Stimulated activated CD8-positive, alpha-beta memory T cell treated with anti-CD3 and anti-CD28 coated beads, Interleukin-4, amount 100 ng/mL, for 1 hour (primary cell): ENCODE measurements at places on chromosomes 1 and 21.

- DNase-seq: no peak
These were observed 47.3 kb downstream of the EIF2B3 start for GRCh38 chr1:44939061-44939460.

DNA sequence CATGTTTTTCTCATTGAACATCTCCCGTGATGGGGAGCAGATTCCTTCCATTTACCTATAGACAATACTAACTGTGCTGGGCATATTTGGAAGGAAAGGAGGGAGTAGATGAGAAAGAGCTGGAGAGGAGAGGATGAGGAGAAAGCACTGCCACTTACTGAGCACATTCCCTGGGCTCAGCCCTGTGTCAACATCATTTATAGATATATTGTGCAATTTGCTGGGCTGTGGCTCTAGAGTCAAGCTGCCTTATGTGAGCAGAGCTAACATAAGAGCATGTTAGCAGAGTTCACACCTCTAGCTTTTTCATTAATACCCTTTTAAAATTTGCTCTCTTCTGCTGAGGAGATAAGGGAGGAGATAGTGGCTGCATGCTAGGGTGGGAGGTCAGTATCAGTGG is 22.3 kb upstream of the CD53 start:
- no peak for DNase-seq

DNA sequence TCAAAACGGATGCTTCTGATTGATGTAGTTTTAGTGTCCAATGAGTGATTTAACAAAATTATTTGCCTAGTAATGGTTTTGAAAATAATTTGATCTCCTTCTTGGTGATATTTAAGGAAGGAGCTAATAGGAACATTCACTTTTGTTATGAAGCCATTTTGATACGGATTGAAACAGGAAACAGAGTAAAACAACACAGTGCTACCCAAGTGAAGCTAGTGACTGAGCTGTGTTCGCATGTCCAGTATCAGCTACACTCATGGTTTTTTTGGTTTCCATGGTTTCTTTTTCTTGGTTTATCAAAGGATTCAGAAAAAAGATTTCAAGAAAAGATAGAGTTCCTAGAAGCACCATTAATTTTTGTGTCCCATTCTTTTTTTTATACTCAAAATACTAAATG is 40.1 kb upstream of the PLEKHO1 start:
- DNase-seq: no peak

DNA sequence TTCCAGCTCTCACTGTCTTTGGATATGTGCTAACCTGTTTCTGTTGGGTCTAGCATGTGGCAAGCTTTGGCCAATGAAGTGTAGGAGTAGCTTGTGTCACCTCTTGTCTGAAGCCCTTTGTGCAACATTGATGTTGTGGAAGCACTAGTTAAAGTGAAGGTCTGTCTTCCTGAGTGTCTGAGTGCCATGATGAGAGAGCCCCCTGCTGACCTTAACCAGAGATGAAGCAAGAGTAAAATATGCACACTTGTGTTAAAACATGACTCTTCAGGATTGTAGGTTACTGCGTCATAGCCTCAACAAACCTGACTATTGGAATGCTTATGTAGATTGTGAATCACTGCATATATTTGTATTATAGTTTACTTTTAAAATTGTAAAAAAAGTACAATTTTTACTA is 103.7 kb downstream of the NCAM2 start:
- no peak for DNase-seq

DNA sequence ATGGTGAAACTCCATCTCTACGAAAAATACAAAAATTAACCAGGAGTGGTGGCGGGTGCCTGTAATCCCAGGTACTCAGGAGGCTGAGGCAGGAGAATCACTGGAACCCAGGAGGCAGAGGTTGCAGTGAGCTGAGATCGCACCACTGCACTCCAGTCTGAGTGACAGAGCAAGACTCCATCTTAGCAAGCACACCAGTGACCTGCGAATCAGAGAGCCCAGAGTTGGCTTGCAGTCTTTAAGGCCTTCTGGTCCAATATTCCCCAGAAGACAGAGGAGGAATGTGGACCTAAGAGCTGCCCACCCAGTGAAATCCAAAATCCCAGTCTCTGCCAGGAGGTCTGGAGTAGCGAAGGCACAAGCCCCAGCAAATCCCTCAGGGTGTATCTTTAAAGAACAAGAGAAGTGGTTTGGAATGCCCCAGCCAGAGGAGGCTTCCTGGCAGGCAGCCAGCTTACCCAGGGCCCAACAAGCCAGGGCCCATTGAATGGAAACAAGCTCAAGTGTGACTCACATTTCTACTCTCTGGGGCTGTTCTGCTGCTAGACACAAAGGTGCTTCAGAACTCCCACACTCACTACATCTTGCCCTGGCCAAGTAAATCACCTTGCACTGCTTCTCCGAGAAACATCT is 23.9 kb downstream of the GPR161 start:
- no peak for DNase-seq

DNA sequence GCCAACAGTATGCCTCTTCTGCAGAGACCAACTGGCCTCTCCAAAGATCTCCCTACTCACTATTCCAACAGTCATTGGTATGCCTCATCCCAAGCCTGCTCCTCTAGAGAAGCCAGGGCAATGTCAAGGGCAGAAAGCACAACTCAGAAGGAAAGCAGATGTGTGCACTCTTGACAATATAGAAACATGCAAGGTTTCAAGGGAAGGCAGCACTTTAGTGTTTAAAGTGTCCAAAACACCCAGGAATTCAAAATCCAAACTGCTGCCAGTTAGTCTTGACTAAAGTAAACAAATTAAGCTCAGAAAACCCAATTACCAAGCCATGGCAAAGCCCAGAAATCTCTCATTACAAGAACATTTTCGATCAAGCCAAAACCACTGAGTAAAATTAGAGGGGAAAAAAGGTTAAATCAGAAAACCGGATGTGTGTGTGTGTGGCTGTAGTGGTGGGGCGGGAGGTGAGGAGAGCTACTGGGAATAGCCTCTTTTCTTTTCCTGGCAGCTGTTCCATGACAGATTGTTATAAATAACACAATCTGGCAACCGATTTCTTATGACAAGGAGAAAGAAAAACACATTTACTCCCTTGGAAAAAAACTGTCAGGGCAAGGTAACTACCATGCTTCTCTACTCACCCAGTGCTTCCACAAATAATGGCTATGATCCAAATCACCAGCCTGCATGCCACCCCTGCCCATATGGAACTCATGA is 39.2 kb downstream of the EIF2B3 start:
- no peak for DNase-seq

DNA sequence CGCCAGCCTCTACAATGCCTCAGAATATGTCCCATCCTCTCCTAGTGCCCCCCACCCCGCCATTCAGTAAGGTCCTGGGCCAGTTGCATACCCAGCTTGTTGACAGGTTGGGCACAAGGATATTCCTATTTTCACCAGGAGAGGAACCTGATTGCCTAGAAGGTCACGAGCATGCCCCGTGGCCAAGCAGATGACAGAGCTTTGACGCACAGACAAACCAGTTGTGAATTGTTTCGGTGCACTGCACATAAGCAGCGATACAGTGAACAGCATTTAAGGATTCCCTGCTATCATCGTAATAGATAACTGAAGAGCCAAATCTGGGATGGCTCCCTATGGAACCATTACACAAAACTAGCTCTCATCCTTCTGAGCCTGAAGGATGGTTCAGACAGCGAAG is 3.4 kb downstream of the LELP1 start:
- DNase-seq: no peak

DNA sequence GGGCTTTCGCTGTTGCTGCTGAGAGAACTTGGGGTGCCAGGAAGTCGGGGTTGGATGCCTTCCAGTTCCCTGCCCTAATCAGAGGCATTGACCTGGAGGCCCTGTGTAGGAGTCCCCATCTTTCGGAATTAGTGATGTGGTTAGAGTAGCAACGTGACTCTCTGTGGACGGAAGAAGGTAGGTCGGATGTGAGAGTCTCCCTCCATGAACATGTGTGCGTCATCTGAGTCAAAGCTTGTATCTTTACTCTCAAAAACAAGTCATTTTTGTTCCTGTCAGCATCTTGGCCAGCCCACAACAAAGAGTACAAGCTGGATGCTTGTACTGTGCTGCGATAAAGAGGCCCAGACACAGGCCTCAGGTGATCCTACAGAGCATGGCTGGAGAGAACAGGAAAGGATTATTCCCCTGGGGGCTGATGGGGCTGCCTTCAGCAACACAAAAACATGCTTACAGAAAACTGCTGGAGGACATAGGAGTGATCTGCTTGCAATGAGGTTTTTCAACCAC is 31.0 kb upstream of the IL10 start:
- DNase-seq: peak; percentile 25

GRCh38 chr1:230288641-230289349 is 137.3 kb downstream of the PGBD5 start:
- DNase-seq: no peak

GRCh38 chr21:39976800-39977199 is 109.6 kb downstream of the PCP4 start:
- DNase-seq: no peak

- DNase-seq: no peak
These were observed 43.7 kb upstream of the IVNS1ABP start for GRCh38 chr1:185360714-185361113.
